ENCODE measurements at places on chromosomes 4 and X. TPM values are rescaled to one million over a fixed set of nuclear protein-coding genes. Genes with fewer than 3 reads are reported as not detected.

GRCh38 chrX:38351346-38351745 is 1.1 kb upstream of the OTC start:
- H3K4me1 ChIP-seq = no peaks in the 10 kb centered on the region
- no peak overlapping the region for H3K4me3 ChIP-seq
- no peaks in the 10 kb centered on the region for H3K36me3 ChIP-seq
- no peaks in the 10 kb centered on the region for H3K27me3 ChIP-seq
- DNase-seq = no peak

- H3K27me3 ChIP-seq = no peaks in the 10 kb centered on the region
- no peak for DNase-seq
- H3K4me1 ChIP-seq = peaks cover 5% of the 10 kb centered on the region
- no peaks in the 10 kb centered on the region for H3K36me3 ChIP-seq
These were observed 10.7 kb upstream of the SPCS3 start for GRCh38 chr4:176309046-176309445.

Gene FOXR2
- not detected for total RNA-seq

- no peak overlapping the region for H3K27ac ChIP-seq
- H3K4me3 ChIP-seq = no peak overlapping the region
- no peaks in the 10 kb centered on the region for H3K27me3 ChIP-seq
- no peaks in the 10 kb centered on the region for H3K36me3 ChIP-seq
- no peaks in the 10 kb centered on the region for H3K4me1 ChIP-seq
- DNase-seq = no peak
These were observed 139.4 kb upstream of the OTUD4 start for GRCh38 chr4:145319751-145320150.

DNA sequence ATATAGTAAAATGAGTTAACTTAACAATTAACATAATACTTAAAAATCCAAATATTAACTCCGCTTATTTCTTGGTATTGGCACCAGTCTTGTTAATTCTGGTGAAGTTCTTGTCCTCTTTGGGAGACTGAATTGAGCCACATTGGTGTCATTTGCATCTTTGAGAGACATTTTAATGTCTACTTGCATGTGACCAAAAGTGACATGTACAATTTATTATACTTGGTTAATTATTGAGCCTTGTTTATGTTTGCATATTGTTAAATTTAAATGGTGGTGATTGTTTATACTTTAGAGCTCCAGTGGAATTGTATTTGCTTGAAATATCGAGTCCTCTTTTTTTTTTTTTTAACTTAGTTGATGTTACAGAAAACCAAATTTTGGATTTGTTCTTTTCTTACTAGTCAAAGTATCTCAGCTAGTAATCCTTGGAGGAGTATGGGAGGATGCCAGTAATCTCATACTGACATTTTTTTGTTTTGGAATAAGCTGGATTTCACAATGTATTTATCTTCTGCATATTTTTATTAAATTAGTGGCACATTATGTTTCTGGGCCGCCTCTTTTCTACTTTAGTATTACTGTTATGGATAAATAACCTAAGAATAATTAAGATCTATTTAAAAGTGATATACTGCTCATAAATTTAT is 3.9 kb downstream of the SPCS3 start:
- peak overlapping the region; percentile 94 for H3K27ac ChIP-seq
- peaks cover 69% of the 10 kb centered on the region for H3K4me1 ChIP-seq
- no peak for DNase-seq

DNA sequence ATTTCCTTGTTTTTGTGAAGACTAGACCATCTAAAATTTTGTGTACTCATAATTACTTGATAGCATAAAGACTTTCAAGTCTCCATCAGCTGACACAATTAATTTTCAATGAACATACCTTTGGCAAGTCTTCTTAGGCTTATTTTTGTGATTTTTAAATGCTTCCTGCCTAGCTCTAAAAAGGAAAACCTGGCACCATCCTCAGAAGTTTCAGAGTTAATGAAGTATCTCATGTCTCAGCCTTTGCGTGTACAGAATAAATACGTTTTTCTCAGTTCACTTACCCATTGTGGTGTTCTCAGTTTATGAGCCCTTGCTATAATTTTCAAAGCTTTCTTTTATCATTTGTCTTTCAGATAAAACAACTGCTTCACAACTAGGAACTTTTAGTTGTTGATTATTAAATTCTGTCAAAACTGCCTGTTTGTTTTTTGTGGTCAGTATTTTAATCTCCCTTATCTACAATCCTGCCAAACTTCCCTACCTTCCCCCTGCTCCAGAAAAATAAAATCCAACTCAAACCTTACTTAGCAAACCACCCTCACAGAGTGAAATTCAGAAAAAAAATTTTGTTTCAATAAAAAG is 21.6 kb downstream of the ADD1 start:
- no peak overlapping the region for H3K27ac ChIP-seq
- H3K4me3 ChIP-seq = no peak overlapping the region
- no peaks in the 10 kb centered on the region for H3K27me3 ChIP-seq
- no peak for DNase-seq
- no peaks in the 10 kb centered on the region for H3K4me1 ChIP-seq

DNA sequence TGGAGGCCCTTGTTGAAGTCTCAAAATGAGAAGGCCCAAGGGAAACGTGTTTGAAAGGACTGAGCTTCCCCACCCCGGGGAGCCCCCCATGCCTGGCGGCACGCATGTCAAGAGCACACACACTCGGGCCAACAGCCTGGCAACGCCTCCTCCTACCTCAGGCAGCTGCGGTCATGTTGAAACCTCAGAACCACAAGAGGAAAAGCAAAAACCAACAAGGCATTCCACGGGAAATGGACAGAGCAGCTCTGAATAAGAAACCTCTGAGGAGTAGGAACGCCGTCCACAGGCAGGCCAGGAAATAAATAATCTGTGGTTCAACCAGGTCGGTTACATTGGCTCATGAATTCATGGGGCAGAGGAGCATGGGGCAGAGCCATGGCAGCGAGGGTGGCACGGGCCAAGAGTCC is 95.7 kb upstream of the AFAP1 start:
- DNase-seq = no peak
- no peaks in the 10 kb centered on the region for H3K27me3 ChIP-seq
- no peak overlapping the region for H3K27ac ChIP-seq

Gene TCP11X2
- not detected for total RNA-seq

Gene SPANXN3
- total RNA-seq = not detected

- H3K4me1 ChIP-seq = no peaks in the 10 kb centered on the region
- no peak overlapping the region for H3K4me3 ChIP-seq
- H3K27me3 ChIP-seq = no peaks in the 10 kb centered on the region
- no peaks in the 10 kb centered on the region for H3K36me3 ChIP-seq
These were observed 607.4 kb upstream of the FAM241A start for GRCh38 chr4:111537871-111538270.

- no peak overlapping the region for H3K27ac ChIP-seq
- H3K4me3 ChIP-seq = no peak overlapping the region
- H3K27me3 ChIP-seq = no peaks in the 10 kb centered on the region
- no peaks in the 10 kb centered on the region for H3K36me3 ChIP-seq
- DNase-seq = no peak
These were observed 57.8 kb upstream of the MAGEA4 start for GRCh38 chrX:151854726-151855495.

DNA sequence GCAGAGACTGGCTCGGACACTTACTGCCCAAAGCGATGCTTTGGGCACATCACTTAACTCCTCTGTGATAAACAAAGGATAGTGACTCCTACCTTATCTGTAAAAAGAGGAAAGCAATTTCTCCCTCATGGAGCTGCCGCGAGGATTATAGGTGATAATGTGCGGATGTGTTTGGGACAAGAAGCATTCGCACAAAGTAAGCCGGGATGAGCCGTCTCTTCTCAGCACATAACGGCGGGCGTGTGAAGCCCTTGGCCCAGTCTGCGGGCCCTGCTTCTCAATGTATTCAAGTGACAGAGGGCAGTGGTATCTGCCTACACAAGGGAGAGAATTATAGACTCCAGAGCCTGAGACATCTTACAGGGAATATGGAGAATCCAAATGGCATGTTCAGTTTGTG is 550.3 kb upstream of the CPEB2 start:
- no peak for DNase-seq
- no peak overlapping the region for H3K4me3 ChIP-seq
- no peaks in the 10 kb centered on the region for H3K36me3 ChIP-seq
